Stimulated activated CD8-positive, alpha-beta memory T cell treated with anti-CD3 and anti-CD28 coated beads, Interleukin-4, amount 100 ng/mL, for 48 hours (primary cell): ENCODE measurements at places on chromosomes 2 and 18.

DNA sequence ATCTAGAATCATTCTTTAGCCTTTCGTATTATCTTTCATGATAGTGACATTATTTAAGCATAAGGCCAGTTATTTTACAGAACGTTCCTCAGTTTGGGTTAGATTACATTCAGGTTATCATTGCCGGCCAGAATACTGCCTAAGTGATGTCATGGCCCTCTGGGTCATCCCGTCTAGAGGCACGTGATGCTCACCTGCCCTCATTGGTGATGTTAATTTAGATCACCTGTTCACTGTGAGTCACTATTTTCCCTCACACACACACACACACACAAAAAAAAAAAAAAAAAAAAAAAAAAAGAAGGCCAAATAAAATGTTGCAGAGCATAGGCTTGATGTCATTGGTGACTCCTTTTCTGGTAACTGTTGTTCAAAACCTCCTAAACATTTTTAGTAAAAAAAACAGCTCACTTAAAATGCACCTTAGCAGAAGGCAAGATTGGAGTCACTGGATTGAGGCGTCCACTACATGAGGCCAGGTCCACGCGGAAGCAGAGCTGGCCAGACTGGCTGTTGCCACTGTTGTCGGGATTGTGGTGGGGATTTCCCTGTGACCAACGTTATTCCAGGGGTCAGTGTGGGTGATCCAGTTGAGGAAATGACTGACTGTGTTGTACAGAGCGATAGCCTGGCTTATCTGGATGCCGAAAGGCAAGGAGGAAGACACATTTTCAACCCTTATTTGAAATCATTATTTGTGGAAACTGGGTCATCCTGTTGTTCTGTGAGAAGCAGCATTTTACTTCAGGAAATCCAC is 52.1 kb upstream of the CNGA3 start:
- no peak for DNase-seq

GRCh38 chr2:234474654-234475053 is 22.2 kb downstream of the ARL4C start:
- DNase-seq, result no peak

GRCh38 chr18:44651478-44651877 is 29.2 kb upstream of the SETBP1 start:
- DNase-seq, result no peak

DNA sequence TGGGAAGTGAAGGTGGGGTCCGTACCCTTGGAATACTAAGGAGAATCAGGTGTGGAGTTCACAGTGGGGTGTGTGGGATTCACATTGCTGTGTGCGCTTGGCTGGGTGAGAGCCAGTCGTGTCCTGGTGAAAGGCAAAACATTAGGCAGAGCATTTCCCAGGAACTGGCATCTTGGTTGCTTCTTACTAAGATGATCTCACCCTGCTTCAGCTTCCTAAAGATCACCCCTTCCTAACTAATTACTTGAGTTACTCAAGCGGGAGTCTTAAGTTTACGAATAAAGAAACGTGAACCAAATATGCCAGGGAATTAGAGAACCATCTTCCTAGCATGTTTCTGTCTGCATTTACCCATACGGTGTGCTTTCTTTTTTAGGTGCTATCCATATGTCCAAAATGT is 122.9 kb downstream of the NCK2 start:
- DNase-seq, result no peak

- DNase-seq, result peak; percentile 7
Measured at GRCh38 chr2:95359501-95359930, 43.0 kb upstream of the FAHD2A start.

- no peak for DNase-seq
Measured at GRCh38 chr18:41751652-41752051, 203.4 kb upstream of the PIK3C3 start.

DNA sequence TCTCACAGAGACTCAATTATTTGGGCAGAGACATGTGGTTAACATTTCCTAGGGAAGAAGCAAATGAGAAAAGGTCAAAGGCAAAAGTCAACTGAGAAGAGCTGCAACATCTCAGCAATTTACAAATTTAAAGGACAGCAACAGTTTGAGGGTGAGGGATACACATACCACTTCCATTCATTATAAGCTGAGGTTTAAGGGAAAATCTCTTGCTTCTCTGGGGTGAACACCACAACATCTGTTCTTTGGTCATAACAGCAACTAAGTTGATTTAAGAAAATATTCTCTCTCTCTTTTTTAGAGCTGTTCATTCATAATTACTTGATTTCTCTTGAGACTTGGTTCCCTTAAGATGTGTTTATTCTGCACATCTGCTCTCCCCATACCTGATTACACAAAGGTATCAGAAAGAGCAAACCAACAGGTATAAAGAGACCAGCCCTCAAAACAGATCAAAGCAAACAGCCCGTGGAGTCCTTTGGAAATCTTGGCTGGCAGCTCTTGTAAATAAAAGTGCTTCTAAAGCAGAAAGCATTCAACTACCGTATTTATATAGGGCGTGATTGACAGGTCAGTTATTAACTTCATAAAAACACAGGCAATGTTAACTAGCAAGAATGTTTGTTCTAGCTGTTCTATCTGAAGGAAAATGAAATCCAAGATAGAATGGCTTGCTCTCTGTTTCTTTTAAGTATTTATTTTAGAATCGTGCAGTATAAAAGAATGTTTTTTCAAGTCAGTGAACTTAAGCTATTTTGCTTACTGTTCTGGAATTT is 132.8 kb downstream of the THADA start:
- DNase-seq, result no peak

DNA sequence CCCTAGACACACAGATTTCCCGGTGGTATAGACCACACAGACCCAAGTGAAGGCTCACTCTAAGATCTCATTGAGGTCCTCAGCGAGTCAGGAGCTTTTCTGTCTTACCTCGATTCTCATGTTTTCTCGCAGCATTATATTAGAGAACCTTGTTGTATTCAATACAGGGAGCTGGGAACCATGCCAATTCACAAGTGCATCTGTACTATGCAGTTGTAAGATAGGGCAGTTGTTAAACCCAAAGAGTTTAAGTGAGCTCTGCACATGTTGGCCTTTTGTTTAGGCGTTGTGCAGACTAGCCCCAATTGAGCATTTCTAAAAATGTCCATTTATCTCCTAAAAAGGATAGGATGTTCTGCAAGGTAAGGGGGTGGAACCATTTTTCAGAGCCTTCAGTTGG is 59.6 kb downstream of the FEZ2 start:
- no peak for DNase-seq
